ENCODE measurements at places on chromosomes 6 and 20.

- no peak for DNase-seq
Observed at GRCh38 chr6:152636609-152637295, 410 bp downstream of the SYNE1 start.

GRCh38 chr6:22164236-22164635 lies 132.6 kb downstream of the PRL start:
- DNase-seq, result no peak

DNA sequence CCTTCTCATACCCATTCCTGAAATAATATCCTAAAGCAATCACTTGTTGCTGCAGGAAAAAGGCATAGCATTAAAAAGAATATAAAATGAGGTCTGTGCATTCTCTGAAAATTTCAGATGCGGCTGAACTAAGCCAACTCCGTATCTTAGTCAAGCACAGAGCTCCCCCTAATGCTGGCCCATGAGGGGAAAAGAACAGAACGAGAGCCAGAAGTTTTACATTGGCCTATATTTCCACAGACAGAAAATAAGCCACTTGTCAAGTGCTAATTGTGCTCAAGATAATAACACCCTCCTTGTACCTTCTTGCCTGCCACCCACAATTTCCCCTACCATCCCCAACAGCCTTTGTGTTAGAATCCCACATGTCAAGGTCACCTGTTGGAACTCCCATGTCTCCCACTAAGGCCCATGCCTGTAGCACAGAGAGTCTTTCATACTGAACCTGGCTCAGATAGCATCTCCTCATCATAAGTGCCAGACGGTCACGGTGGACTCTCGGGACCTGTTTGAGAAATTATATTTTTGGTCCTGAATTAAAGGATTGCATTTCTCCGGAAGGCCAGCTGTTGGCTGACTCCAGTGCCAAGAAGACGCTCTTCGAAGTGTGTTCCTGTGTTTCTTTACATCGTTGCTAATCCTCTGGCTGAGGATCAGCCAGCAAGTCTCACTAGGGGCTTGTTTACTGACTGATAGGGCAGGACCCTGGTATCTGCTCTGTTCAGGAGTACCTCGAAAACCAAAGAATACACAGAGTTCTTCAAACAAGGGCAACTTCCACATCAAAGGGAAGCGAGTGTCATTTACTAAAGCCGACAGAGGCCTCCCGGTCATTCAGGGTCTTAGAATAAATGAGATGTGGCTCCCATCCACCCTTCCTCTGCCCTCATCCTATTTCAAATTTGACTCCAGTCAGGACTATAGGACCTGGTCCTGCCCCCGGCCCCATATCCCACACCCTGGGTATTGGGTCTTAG lies 183.4 kb upstream of the FBXL4 start:
- no peak for DNase-seq

- DNase-seq, result no peak
Observed at GRCh38 chr20:33709905-33710541, 10.1 kb downstream of the PXMP4 start.

DNA sequence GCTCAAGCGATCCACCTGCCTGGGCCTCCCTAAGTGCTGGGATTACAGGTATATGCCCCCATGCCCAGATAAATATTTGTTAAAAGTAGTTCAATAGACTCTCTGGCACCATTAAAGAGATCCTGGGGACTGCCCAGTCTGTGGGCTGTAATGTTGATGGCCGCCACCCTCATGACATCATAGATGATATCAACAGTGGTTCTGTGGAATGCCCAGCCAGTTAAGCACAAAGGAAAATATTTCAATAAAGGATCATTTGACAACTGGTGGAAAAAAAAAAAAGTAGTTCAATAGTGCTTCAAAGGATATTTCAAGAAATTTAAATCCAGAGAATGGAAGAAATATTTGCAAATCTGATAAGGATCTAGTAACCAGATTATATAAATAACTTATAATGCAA lies 1.5 kb upstream of the CRIP3 start:
- DNase-seq, result no peak

GRCh38 chr6:45483501-45483900 lies 105.8 kb upstream of the SUPT3H start:
- no peak for DNase-seq

GRCh38 chr6:47357827-47358226 lies 48.1 kb upstream of the TNFRSF21 start:
- no peak for DNase-seq

GRCh38 chr6:93975159-93975558 lies 555.8 kb upstream of the EPHA7 start:
- DNase-seq, result no peak

DNA sequence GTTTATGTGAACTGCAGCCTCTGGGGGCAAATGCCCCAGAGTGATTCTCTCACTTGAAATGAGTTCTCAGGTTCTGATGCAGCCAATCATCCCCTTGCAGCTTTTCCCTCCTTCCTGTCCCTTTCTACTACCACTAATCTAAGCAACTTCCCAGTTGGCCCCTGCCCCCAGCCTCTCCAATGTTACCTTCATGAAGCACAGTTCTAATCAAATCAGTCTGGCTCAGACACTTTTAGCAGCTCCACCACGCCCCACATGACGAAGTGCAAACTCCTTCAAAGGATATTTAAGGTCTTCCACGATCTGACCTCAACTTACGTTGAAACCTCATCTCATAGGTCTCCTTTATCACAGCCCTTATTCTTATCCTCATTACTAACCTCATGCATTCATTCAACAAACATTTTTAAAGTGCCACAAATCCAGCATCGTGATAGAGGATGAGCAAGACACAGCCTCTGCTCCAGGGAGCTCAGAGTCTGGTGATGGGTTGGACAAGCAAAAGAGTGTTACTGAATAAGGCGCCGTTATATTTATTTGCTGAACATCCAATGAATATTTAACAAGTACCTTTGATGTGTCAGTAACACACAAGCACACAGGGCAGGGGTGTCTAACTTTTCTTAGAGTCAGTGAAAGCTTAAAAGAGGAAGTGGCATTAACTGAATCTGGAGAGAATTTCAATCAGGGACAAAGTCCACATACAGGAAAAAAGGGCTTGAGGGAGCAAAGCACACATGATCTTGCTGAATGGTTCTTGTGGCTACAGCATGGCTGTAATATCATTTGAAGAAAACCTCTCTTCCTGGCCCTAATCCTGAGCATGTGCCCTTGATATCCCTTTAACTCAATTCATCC lies 20.4 kb upstream of the DTNBP1 start:
- no peak for DNase-seq
